Mesenchymal stem cell (in vitro differentiated cells and primary cell): ENCODE measurements at places on chromosomes 6 and 20.

DNA sequence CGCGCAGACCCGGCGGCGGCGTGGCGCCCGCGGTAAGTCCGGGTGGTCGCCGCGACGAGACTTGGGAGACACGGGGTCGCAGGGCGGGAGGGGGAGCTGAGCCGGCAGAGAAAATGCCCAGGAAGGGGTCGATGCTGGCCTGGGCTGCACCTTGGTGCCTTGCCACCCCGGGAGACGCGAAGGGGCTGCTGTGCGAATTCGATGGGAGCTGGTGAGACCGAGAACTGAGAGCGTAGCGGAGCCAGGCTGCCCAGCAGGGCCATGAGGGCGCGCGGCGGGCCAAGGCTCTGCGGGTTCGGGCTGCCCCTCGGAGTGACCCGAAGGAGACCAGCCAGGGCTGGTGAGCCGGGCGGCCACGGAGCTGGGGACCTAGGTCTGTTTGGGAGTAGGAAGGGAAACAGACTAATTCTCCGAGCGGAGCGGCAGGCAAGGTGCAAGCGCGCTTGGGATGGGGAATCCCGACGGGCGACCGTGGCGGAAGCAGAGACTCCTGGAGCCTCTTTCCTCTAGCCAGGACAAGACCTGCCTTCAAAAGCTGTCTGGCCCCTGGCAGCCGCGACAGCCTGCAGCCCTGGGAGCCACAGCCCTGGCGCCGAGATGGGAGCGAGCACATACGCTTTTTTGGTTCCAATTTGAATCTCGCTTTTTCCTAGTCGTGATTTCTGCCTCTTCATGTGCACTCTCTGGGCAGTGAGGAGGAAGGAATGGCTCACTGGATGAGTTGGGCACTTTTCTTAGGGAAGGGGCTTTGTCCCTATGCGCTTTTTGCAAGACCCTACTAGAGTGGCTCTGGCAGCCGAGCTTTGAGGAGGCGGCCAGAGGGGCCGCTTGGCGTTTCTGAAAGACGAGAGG, 691 bp downstream of the SYNDIG1 start:
- no peak for DNase-seq

DNA sequence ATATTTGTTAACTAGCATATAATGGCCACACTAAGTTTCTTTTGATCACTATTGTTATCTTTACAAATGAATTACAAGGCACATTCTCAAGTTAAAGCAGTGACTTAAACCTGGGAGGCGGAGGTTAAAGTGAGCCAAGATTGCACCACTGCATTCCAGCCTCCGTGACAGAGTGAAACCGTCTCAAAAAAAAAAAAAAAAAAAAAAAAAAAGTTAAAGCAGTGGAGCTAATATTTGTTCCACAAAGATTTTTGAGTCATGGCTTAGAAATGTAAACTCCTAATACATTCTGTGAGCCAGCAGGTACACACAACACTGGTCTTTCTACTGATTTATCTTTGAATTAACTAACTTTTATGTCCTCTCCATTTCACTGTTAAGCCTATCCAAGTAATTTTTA, 221.7 kb upstream of the HTR1E start:
- peak; percentile 65 for DNase-seq

GRCh38 chr20:5596401-5597193, 153.6 kb upstream of the SHLD1 start:
- DNase-seq = no peak

DNA sequence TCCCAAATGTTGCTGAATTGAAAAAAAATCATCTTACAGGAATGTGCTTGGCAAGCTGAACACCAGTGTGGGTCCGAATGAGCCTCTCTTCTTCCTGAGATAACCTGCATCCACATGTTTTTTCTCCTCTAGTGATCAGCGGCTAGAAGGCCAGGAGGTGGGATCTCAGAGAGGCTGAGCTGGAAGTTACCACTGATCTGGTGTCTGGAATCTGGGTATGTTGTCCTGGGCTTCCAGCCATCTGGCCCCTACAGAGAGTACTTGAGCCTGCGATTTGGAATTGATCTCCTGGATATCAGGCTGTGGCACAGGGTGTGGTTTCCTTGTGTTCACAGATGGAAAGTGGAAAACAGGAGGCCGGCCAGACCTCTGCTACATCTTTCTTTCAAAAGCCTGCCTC, 35.9 kb downstream of the SULF2 start:
- no peak for DNase-seq

DNA sequence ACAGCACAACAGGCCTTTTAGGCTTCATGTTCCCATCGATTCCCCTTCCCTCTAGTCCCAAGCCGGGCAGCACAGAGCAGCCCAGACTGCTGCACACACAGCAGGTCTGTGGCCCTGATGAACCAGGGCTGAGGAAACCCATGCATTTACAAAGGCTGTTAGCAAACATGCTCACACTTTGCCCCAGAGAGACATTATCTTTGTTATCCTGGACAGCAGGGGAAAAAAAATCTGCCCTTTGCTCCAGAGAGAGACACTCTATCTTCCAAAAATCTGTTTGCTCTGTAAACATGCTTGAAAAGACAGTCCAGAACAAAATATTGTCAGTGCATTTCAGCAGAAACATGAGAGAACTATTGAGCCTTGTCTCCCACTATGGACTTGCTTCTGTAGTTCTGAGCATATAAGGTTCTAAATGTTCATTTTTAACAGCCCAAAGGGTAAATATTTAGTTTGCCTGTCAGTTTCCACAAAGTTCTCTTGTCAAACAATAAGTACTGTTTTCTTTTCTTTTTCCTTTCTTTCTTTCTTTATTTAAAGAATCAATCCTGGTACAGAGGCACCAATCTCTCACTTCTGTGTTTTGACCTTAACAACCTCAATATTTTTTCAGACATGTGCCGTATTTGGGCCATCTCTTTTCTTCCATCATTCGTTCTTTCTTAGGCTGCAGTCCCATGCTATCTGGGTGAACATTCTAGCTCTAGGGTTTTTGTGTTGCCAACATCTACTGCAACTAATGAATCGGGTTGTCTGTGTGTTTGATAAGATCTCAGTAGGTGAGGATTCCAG, 468.0 kb downstream of the EPM2A start:
- peak; percentile 11 for DNase-seq
